Cortex of kidney (tissue), 1 donor: ENCODE measurements at places on chromosomes 13 and 19.

DNA sequence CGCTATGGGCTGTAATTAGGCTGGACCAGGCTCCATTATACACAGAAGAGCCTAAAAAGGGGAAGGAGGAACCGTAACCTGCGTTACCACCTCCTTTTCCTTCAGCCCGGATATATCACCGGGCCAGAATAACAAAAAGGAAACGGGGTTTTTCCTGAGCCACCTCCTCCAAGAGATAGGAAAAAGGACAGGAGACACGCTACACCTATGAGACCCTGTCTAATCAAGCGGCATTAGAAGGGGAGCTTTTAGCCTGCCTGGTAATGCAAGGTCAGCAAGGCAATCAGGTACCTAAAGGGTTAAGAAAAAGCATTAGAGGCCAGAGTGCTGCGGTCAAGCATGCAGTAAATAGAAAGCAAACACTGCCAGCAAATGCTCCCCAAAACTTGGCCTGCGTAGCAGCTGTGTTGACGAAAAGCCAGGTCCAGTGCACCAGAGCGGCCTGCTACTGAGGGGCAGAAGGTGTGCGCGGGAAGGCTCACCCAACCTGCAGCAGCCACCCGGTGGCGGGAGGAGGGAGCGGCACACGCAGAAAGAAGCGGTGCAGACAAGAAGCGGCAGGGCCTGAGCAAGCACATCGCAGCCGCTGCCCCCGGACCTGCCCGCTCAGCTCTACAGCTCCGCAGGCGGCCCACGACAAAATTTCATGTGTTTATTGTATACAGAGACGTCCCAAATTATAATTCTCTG, 1466.1 kb downstream of the UQCRFS1 start:
- DNase-seq: no peak

DNA sequence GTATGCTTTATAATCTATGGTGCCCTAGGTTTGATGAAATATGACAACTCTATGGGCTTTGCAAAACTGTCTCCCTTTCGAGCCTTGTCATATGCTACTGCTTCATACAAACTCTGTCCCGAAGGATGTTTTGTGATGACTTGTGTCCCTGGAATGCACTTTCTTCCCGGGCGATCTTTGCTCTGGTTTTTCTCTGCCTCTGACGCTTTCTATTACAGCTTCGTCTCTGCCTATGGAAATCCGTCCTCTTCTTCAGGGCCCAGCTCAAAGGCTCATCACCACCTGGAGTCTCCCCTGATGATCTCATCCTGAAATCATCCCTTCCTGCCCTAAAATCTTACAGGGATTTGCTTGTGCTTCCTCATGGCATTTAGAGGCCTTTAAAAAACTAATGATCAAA, 191.5 kb upstream of the KL start:
- DNase-seq: no peak

- DNase-seq: no peak
These were observed 7.0 kb upstream of the ZNF69 start for GRCh38 chr19:11880598-11880997.

DNA sequence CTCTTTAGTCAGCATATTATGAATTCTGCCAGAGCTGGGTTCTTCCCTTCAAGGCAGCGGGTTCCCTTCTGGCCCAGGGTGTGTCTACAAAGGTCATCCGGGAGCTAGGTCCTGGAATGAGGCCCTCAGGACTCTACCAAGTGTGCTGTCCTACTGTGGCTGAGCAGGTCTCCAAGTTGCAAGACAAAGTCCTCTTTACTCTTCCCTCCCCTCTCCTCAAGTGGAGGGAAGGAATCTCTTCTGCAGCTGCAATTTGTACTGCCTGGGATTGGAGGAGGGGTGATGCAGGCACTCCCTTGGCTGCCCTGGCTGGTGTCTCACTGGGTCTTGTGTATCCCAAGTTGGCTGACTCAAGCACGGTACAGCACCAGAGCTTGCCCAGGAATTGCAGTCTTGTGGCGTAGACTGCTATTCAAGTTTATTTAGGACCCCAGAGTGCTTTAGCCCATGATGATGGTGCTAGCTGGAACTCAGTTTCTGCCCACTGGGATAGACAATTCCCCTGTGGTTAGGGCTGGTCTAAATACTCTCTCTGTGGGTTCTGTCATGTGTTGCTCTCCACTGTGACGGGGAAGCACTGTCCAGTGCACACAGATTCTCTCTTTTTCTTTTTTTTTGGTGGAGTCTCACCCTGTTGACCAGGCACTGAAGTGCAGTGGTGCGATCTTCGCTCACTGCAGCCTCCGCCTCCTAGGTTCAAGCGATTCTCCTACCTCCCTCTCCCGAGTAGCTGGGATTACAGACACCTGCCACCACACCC, 28.5 kb downstream of the RFC3 start:
- no peak for DNase-seq

DNA sequence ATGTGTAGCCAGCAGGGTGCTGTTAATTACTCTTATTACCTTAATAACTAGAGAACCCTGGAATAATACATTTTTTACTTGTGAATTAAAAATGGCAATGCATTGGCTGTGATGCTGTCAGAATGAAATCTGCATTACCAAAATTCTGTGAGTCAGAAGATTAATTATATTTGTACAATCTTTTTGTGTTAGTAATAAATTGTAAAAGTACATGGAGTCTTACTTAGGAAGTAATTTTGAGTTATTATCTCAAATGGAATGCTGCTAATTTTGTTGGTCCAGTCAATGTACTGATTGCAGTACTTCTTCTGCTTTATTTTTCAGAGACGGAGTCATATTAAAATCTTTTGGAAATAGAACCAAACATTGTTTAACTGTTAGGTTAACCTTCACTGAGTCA, 152.0 kb upstream of the SLC10A2 start:
- DNase-seq: no peak
